Foreskin melanocyte (primary cell): ENCODE measurements at places on chromosomes 11 and 22.

GRCh38 chr22:25085156-25085555 is 114.5 kb upstream of the CRYBB3 start:
- no peak for DNase-seq

- DNase-seq: no peak
Observed at GRCh38 chr11:18132341-18132740, at the start of gene MRGPRX3. Gene MRGPRX3 (plus strand): TSS chr11:18132571. CDS start chr11:18137203, 4,632 bp downstream.

GRCh38 chr22:32058656-32059260 is 15.7 kb downstream of the SLC5A1 start:
- DNase-seq: no peak

DNA sequence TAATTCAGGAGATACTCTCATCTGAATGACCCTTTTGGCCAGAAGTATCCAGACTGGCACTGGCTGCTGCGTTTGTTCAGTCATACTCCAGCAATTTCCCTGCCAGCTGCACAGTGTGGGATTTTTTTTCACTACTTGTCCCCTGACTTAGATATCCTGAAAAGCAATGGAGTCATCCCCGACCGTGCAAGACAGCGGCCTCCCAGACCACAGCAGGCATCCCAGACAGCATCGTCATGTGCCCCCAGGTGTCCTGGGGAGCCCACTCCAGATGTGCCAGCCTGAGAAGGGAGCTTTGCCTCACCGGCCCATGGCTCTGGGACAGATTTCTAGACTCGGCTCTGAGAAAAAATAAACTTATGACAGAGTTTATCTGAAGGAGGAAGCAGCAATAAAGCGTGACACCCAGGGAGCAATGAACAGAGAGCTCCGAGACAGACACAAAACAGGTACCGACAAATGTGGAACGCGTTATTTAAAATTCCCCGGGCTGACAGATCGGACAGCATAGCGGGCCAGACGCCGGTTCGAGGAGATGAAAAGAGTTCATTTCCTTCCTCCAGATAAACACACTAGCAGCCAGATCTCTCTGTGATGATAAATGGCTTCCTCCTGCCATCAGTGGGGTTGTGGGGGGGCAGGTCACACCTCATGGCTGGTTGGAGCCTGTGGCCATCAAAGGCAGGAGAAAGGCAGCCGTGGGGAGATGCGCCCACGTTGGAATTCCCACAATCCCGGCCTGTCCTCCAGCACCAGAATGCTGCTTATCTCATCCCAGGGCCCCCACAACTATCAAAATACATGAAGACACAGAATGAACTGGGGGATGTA is 106.4 kb upstream of the FGF3 start:
- DNase-seq: no peak

DNA sequence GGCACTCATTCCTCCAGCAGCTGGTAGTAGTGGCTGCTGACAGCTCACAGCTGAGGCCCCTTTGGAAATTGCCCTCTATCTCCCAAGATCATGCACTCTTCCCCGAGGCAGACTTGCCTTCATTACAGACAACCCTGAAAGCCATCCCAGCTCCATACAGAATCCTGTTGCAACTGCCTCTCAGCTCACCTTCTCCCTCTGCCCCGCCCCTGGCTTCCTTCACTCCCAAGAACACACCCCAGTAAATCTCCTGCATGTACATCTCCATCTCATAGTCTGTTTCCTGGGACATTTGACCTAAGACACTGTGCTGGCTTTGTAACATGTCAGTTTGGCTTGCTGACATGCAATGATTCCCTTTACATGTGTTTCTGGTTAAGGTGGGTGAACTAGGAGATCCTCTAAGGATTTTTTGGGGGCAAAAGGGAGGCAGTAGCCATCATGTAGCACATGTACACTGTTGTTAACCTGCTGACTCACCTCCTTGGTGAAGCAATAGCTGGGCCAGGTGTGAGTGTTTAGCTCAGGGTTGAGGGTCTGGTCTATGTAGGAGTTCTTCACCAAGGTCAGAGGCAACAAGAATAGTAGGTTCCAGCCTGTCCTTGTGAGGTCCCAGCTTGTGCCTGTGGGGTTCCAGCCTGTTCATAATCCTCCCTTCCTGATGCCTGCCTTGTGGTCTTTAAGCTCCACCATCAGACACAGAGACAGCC is 179.6 kb downstream of the CSNK2A3 start:
- no peak for DNase-seq

GRCh38 chr11:86637988-86638387 is 34.4 kb downstream of the ME3 start:
- no peak for DNase-seq

DNA sequence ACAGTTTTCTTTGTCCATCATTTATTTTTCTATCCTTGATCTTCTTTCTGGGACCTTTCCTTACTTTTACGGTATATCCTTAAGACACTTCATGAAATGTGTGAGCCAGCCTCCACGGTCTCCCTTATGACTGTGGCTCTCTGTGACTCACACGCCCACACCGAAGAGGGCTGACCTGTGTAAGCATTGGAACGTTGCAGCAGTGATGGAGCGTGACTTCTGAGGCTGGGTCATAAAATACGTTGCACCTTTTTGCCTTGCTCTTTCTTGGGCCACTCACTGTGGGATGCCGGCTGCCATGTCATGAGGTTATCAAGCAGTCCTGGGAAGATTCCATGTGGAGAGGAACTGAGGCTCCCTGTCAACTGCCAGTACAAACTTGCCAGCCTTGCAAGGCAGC is 96.3 kb upstream of the RAB1B start:
- no peak for DNase-seq

GRCh38 chr22:39470451-39471291 is 13.9 kb downstream of the MGAT3 start:
- DNase-seq: no peak

- no peak for DNase-seq
Observed at GRCh38 chr22:45082795-45083194, 73.0 kb upstream of the PHF21B start.

GRCh38 chr11:68322052-68322430 is 9.7 kb downstream of the LRP5 start:
- DNase-seq: no peak

GRCh38 chr11:100684101-100685065 is 2.7 kb upstream of the ARHGAP42 start:
- DNase-seq: peak; percentile 56

- DNase-seq: no peak
Observed at GRCh38 chr11:6631361-6631890, 12.2 kb upstream of the TPP1 start.

- DNase-seq: no peak
Observed at GRCh38 chr11:3954448-3955298, 99.2 kb downstream of the STIM1 start.

- no peak for DNase-seq
Observed at GRCh38 chr22:46587061-46587460, 33.1 kb upstream of the GRAMD4 start.

DNA sequence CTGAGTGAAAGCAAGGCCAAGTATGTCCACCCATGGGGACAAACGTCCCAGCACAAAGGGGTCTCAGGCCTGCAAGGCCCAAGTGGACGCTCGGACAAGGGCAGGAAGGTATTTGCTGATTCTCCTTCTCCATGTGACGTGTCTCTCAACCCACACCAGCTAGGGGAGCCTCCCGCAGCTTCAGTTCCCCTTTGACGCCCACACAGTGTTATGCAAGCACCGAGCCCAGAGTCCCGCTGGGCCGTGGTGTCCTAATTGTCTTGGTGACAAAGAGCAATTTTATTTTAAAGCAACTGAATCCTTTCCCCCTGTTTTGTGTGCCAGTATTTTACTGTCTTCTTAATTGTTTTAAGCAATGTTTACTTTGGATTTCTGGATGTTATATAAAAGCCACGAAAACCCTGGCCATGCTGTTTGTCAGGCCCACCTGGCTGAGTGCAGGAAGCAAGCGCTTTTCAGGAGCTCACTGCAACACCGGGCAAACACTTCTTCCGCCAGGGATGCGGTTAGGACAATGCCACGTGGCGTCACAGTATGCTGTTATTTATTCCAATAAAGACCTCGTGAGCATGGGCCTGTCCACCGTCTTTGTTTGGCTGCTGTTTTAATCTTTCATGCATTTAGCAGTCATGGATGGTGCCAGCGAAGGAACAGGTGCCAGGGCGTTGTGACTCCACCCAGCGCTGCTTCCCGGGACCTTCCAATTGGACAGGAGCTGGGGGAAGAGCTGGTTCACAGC is 8.2 kb upstream of the PARVG start:
- DNase-seq: no peak

DNA sequence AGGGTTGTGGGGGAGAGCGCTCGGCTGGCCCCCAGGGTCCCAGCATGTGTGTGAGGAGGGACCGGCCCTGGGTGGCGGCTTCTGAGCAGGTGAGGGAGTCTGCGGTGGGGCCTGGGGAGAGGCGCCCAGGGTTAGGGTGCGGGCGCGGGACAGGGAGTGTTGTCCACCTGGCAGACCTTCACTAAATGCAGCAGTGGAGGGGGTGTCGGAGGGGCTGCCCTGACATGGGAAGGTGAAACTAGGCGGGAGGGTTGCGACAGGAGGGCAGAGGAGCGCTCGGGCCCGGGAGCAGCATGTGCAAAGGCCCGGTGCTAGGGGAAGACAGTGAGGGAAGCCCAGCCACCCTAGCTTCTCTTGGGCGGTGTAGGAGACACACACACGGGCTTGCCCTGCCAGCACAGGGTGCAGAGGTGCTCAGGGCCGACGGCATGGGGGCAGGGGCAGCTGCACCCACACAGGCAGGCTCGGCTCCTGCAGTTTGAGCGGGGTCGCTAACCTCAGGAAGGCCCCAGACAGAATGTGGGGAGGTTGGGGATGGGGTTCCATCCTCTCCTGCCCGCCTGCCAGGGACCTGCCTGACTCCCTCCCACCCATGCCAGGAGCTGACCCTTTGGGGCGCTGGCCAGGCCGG is 22.2 kb downstream of the OTUB1 start:
- DNase-seq: no peak

DNA sequence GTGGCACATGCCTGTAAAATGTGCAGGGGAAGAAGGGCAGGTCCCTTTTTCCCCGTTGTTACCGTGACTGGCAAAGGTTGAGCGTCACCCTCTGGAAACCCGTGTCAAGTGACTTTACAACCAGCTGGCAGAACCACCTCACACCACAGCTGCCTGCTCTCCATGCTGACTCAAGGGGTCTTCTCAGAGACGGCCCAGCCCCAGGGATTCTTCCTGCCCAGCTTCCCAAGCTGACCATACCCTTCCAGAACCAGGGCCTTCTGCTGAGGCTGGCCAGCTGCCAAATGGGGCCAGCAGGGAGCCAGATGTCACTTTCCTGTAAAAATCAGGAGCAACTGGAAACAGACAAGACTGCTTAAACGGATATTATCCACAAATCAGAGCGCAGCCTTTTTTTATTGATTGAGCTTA is 6.3 kb downstream of the PC start:
- DNase-seq: no peak

DNA sequence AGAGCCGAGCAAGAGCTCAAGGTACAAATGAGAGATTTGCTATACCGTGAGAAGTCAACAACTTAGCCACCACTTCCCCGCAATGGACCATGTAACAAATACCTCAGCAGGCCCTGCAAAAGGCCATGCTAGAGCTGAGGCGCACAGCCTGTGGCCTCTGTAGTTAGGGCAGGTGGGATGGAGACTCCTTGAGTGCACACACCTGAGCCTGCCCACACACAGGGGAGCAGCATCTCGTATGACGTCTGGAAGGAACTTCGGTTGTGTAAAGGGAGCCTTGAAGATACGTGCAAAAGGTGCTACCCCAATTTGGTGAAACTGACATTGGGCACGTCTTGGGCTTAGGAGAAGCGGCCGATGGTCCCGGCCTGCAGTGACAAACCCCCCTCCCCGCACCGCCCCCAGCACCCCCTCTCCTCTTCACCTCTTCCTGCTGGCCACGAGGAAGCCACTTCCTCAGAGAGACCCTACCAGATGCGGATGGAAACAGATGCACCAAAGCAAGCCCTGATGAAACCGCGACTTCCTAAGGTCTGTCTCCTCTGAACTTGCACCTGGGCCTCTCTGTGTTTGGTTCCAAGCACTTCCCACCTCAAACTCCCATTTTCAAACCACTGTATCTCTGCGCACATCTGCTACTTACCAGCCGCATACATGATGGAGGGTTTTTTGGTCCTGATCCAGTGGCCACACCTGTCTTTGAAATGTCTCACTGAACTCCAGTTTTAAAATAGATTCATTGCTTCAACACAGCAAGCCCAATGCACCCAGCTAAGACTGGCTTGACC is 10.6 kb downstream of the CDPF1 start:
- DNase-seq: no peak

GRCh38 chr11:77529685-77530084 is 55.8 kb upstream of the PAK1 start:
- DNase-seq: no peak

GRCh38 chr22:17114898-17115235 is 6.3 kb downstream of the TMEM121B start:
- DNase-seq: no peak

DNA sequence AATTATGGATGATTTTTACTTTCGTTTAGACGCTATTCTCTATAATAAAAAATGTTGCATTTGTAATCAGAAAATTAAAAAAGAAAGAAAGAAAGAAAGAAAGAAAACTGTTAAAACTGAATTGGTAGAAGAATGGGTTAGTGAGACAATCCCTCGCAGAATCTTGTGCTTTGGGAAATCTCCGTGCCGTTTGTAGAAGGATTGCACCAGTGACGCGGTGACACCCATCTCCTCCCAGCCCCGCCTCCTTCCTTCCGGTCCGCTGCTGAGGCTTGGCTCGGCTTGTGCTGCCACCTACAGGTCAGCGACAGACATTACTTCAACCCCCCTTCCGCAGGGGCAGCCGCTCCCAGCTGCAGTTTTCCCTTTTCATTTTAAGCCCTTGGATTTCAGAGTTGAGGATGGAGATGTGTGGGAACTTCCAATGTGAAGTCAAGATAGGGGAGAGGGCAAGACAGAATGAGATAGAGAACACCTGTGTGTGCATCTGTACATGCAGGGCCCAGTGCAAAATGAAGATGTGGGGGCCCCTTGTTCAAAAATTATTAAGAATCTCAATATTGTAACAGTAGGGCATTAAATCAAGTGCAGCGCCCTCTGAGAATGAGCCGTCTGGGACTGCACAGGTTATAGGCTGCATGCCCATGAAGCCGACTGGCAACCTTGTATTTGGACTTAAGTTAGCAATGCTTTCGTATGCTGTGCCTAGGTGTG is 41.1 kb downstream of the TST start:
- DNase-seq: peak; percentile 48

DNA sequence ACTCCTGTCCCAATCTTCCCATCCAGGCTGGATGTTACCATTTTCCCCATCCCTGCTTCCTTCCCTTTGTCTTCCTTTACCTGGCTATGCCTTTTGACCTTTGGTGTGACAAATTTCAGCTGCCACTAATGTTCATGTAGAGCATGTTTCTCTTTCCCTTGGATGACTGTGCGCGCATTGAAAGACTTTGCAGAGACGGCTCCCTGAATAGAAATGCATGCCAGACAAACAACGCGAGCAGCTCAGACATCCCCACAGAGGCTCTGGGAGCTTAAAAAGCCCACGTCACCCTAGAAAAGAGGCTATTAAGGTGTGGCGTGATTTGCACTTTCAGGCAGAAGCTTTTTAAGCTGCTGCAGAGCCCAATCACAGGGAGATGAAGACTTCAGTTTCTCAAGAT is 202.0 kb downstream of the NTM start:
- DNase-seq: no peak

DNA sequence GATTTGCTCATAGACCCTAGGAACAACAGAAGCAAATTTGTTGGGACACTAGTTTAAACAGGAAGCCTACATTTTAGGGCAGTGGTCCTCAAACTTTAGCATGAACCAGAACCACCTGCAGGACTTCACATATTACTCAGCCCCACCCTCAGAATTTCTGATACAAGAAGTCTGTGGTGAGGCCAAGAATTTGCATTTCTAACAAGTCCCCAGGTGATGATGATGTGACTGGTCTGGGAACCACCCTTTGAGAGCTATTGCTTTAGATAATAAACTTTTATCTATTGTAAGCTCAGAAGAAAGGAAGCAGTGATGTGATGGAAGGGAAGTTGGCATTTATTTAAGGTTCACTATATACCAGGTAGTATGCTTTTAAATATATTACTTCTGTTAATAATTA is 194.0 kb downstream of the FAM181B start:
- DNase-seq: no peak
